ENCODE measurements at places on chromosomes 1 and 21.

- DNase-seq, result no peak
Measured at GRCh38 chr1:233327651-233328141, at the start of gene MAP3K21. Gene MAP3K21, plus strand, starts transcription at chr1:233327724. Its CDS starts 305 bp downstream, at chr1:233328029.

DNA sequence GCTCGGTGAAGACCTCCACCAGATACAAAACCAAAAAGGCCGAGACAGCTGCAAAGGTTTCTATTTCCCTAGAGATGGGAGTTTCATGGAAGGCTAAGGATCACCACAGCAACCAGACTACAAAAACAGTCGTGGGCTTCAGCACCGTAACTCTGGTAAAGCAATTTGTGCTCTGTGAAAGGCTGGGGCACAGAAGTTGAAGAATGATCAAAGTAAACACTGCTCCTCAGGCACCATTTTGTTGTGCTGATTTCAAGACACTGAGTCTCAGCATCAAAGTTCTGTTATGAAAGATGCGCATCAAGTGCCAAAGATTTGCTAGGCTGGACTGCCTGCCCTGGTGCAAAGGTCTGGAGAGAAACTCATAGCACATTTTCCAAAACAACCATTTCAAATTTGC lies 116.2 kb downstream of the TGFBR3 start:
- DNase-seq, result no peak

DNA sequence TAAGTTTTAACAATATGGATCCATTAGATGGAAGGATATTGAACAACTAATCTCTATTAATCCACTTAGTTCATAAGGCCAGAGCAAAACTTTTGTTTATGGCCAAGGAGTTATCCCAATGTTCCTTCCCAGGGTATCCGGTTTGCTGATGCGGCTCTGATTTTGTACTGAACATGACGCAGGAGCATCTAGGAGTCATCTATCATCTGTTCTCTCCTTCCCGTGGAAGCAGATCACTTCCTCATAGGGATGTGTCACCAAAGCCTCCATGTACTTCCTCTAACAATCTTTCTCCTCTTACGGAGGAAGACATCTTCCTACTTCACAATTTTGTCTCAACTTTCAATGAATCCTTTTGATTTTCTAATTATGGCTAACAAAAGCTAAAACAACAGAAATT lies 206.6 kb downstream of the APP start:
- DNase-seq, result no peak

DNA sequence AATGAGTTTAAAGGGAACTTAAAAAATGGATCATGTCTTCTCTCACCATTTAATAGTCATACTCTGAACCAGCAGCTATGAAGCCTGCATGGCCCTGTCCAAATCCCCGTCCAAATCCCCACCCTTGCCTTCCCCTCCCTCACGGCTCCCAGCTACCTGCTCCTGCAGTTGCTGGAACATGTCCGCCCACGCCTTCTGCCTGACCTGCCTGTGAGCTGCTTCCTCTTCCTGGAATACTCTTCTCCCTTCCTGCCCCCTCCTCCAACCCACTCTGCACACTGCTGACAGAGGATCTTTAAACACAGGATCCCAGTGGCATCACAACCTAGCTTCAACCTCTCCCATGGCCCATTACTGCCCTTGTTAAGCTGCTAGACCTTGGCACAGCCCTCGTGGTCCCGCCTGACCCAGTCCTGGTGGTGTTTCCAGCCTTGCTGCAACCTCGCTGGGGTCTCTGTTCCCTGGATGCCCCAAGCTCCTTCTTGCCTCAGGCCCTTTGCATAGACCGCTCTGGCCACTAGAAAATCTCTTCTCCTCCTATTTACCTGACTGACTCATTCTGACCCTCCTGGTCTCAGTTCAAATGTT lies 118.3 kb downstream of the PTPRU start:
- DNase-seq, result no peak

DNA sequence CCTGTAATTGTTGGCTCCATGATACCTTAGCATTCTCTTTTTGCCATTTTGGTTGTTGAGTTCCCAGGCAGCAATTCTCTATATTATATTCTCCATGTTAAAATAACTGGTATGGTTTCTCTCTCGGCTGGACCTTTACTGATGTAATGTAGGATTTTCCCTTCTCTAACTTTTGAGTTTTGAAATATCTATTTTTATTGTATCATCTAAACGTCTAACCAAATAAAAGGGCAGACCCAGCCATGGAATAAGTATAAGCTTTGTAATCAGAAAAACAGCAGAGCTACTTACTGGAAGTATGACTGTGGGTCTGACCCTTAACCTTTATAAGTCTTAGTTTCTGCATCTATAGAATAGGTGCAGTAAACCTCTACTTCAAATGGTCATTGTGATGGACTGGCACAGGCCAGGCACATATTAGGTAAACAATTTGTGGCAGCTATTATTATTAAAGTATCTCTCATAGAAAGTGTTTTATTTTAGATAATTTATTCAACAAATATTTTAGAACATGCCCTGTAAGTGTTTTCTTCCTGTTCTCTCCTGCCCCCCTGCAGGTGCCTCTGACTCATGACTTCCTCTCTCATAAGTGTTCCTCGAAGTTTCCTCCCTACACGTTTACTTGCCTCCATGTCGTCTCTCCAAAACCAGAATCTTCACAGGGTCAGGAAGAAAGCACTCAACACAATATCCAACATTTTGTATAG lies 224.9 kb upstream of the FGGY start:
- DNase-seq, result no peak

GRCh38 chr1:57522575-57522974 lies 98.7 kb upstream of the DAB1 start:
- DNase-seq, result no peak
